ENCODE measurements at places on chromosomes 12 and 14.
A peak's percentile ranks its signal among the peaks of the same experiment; 100 is the strongest.

- no peak for DNase-seq
Observed at GRCh38 chr14:30108975-30109700, 181.5 kb upstream of the PRKD1 start.

GRCh38 chr12:47346251-47347019 is 266.7 kb upstream of the AMIGO2 start:
- DNase-seq: no peak

DNA sequence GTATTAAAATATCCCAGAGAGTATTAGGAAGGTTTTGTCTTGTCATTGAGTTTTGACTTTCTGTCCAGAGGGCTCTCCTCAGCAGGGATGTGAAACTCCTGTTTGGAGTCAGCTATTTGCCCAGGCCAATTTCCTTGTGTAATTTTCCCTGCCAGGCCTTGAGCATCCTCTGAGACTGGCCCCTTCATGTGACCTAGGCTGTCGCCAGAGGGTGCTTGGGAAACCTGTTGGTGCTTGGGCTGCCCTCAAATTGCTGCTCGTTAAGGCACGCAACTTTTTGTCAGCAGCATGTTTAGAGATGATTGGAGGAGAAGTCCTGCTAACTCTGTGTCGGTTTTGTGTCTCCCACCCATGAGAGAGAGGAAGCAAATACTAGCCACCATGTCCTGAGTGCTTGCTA is 39.1 kb downstream of the IQSEC3 start:
- DNase-seq: no peak

GRCh38 chr12:2559931-2560330 is 234.8 kb upstream of the FKBP4 start:
- no peak for DNase-seq

GRCh38 chr14:65100922-65101541 is 1.3 kb downstream of the MAX start:
- DNase-seq: no peak

DNA sequence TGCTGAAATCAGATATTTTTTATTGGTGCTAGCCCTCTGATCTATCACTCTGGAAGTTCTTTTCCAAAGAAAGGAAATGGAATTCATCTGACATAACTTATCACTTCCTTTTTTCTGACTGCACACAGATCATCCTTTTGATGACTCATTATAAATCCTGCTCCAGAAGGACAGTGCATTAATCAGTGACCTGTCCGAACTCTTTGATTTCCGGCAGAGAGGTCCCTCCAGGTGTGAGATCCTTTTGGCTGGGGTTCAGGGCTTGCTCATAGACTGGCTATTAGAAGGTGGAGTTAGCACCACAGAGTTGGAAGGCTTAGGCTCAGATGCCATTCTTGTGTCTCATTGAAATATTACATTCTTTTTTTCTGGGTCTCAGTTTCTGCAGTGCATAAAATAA is 328.2 kb downstream of the ZFP36L1 start:
- no peak for DNase-seq

DNA sequence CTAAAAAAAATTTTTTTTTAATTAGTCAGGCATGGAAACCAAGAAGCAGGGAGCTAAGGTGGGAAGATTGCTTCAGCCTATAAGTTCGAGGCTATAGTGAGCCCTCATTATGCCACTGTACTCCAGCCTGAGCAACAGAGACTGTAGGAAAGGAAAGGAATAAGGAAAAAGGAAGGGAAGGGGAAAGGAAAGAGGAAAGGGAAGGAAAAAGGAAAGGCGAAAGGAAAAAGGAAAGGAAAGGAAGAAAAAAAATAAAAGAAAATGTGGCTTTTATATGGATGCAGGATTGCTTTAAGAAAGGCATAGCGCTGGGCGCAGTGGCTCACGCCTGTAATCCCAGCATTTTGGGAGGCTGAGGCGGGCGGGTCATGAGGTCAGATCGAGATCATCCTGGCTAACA is 70.4 kb downstream of the R3HDM2 start:
- DNase-seq: no peak

DNA sequence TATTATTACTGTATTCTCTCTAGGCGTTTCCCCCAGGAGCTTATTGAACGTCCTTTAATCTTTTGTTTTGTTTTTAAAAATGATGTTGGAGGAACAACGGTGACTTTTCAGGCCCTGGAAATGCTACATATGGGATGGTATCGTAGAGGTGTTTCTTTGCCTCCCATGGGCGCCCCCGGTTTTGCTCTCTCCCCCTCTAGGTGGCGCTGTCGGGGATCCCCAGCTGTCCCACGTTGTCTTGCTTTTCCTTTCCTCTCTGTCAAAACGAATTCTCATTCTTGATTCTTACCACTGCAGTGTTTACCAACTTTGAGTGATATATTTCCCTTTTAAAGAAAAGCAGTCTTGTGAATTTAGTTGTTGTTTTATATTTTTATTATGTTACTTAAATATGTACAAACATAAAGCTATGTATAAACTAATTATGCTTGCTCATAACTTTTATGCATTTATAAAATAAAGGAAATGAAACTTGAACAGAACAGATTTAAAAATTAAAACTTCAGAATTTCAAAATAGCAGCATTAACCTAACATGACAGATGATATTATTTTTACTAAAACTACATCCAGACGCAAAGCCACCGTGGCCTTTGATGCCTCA is 171.9 kb downstream of the RGS6 start:
- DNase-seq: peak; percentile 39

GRCh38 chr12:3069714-3070113 is 7.5 kb upstream of the TSPAN9 start:
- no peak for DNase-seq

DNA sequence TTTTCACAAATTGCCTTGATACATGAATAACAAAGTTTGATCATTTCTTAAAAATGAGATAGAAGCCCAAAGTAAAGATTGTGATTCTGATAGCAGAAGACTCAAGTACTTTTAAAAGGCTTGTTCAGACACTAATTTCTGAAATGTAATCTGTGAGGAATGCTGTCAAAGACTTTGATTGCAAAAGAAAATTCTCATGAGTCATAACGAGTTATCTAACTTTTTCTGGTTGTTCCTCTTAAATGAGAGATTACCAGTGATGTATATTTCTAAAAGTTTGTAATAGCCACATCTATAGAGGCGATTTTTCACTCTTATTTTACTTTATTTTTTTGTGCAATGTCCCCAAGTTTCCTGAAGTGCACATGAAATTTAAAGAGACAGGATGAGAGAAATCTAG is 7.0 kb downstream of the PYGL start:
- no peak for DNase-seq

GRCh38 chr12:14628771-14629170 is 61.1 kb upstream of the PLBD1 start:
- DNase-seq: no peak

DNA sequence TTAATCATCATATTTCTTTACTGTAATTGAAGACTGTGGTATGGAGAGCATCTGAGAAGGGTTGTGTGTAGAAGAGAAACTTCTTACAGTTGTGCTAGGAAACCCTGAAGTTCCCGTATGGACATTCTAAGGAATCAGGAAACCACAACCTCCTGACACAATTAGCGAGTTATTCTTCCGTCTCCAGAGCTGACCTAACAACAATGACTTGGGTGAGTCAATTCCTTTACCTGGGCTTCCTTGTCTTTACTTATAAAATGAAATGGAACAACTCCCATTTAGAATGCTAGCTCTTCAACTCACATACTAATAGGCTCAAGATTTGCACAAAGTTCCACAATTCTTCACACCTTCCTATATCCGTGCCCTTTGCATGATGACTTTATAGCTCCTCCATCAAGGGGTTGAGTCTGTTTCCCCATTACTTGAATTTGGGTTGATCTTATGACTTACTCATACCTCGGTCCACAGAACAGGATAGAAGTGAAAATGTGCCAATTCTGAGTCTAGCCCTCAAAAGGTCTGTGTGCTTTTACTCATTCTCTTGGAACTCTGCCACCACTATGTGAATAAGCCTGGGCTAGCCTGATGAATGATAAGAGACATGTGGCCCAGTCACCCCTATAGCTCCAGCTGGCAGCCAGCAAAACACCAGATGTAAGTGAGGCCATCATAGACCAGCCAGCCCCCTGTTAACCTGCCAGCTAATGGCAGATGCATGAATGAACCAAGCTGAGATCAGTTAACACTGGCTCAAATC is 459.4 kb downstream of the ETNK1 start:
- no peak for DNase-seq

DNA sequence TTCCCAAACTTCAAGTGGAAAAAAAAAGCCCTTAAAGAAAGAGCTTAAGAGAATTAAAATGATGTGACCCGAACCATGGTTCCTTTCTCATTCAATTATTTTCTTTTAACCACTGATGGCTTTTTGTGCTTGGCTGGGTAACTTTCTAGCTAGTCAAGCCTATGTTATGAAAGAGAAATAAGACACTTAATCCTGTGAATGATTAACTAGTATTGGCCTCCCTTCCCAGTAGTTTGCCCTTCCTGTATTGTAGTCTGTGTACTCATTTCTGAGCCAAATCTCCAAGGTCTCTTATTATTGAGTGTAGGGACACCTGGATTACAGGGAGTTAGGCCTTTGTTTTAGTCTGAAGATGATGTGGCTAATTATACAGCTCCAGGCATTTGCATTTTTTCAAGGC is 353.0 kb downstream of the RAD51B start:
- peak; percentile 31 for DNase-seq

DNA sequence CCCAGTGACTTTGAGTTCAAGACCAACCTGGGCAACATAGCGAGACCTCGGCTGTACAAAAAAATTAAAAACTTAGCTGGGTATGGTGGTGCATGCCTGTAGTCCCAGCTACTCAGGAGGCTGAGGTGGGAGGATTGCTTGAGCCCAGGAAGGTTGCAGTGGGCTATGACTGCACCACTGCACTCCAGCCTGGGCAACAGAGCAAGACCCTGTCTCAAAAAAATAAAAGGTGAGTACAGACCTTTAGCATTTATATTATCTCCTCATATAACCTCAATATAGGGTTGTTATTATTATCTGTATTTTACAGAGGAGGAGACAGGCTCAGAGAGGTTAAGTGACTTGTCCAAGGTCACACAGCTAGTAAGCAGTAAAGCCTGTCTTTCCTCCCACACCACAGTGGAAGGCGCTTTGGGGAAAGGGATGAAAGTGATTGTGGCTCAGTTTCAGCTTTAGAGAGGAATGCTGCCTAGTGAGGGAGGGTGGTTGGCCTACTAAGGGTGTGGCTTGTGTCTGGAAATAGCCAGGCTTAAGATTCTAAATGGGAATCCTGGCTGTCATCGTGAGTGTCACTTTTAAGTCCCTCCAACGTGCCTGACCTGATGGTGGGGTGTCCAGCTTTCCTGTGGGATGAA is 7.2 kb downstream of the TPCN1 start:
- no peak for DNase-seq

DNA sequence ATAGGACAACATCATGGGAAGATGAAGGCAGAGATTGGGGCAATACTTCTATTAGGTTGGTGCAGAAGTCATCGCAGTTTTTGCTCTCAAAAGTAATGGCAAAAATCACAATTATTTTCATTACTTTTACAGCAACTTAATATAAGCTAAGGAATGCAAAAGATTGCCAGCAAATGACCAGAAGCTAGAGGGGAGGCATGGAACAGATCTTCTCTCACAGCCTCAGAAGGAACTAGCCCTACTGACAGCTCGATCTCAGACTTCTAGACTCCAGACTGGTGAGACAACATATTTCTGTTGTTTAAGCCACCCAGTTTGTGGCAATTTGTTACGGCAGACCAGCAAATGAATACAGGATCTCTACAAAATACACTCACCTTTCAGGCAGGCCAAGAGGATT is 348.5 kb upstream of the TBX3 start:
- DNase-seq: no peak

GRCh38 chr12:132211816-132212215 is 67.6 kb downstream of the NOC4L start:
- no peak for DNase-seq

GRCh38 chr12:90909069-90909770 is 45.8 kb downstream of the CCER1 start:
- DNase-seq: no peak

DNA sequence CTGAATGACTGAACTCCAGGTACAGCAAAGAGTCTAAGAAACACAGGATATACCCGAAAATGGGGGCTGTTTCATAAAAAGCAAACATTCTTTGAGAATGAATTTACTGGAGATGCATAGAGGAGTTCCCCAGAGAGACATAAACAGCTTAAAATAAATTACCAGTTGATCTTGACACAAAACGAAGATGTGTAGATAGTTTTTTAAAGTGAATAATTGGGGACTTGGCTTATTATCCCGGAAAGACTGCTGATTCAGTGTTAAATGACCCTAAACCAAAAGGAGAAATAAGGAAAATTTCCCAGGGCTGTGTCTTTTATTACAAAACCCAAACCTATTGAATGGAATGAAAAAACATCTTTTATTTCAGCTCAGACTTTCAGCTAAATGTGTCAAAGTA is 1052.8 kb upstream of the TMEM132C start:
- no peak for DNase-seq

GRCh38 chr14:71783786-71784185 is 148.4 kb upstream of the RGS6 start:
- no peak for DNase-seq

GRCh38 chr14:105940534-105941225 is 414.3 kb downstream of the TMEM121 start:
- no peak for DNase-seq

GRCh38 chr14:78758333-78758732 is 588.2 kb downstream of the NRXN3 start:
- peak; percentile 20 for DNase-seq

GRCh38 chr14:24481622-24482324 is 26.3 kb downstream of the CMA1 start:
- DNase-seq: peak; percentile 84

- peak; percentile 97 for DNase-seq
Observed at GRCh38 chr12:50283229-50283923, at the start of gene LIMA1. Gene LIMA1 (minus strand): TSS chr12:50283520. CDS start chr12:50248751, 34,769 bp downstream.

DNA sequence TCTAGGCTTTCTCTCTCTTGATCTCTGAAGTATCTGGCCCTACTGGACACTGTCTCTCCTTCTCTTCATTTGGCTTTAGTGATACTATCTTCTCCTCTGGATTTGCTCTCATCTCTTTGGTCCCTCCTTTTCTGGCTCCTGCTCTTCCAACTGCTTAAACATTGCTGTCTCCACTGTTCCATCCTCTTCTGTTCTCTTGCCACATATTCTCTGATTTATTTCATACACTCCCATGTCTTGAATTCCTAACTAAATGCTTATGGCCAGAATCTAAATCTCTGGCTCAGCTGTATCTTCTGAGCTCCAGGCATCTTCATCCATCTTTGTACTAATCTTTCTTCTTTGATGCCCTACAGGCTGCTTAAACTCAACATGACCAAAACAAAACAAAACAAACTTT is 25.5 kb upstream of the PCED1B start:
- DNase-seq: no peak

DNA sequence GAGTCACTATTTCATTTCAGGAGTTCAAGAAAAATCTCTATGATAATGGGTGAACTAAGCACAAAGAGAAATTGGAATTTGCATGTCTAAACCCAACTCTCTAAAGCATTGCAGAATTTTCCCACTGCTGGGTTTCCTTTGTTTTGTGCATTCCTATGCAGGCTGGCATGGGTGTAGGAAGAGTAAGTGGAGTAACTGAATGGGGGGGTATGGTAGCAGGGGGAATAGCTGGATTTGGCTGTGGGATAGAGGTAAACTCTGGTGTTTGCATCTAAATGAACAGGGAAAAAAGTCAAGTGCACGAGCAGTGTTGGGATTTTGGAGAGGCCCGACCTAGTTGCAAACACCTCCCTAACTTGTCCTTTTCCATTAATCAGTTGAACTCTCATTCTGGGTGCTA is 159.1 kb downstream of the ANO4 start:
- no peak for DNase-seq

Measured in GM10248 (cell line).